Smooth muscle cell of the brain vasculature (primary cell): ENCODE measurements at places on chromosomes 12 and 14.

DNA sequence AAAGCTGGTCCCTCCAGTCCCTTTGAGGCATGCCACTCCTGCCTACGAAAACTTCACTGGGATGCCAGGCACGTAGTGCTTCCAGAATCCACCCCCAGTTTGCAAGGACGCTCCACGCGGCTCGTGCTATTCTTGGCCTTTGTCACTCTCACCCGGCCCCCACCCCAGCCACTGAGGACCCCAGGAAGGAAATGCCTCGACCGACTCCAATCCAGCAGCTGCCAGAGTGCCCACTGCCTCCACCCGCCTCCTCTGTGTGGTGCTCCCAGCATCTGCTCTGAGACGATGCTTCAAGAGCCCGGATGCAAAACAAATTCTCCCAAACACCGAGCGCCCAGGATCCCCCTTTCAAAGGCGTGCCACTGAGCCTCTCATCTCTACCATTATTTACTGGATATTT is 123.9 kb downstream of the RFLNA start:
- DNase-seq, result no peak

DNA sequence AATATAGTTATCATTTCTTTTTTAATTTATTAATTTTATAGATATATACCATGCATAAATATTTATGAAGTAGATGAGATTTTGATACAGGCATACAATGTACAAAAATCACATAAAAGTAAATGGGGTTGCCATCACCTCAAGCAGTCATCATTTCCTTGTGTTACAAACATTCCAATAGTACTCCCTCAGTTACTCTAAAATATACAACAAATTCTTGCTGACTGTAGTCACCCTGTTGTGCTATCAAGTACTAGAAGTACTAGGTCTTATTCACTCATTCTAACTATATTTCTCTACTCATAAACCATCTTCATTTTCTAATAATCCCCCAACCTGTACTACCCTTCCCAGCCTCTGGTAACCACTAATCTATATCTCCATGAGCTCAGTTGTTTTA is 432.6 kb upstream of the SYT1 start:
- DNase-seq, result no peak

- no peak for DNase-seq
Observed at GRCh38 chr12:133046698-133047097, 9.4 kb downstream of the ZNF84 start.

- no peak for DNase-seq
Observed at GRCh38 chr12:1805441-1806081, 14.8 kb upstream of the LRTM2 start.

- no peak for DNase-seq
Observed at GRCh38 chr14:104937161-104937560, 12.5 kb downstream of the PLD4 start.

DNA sequence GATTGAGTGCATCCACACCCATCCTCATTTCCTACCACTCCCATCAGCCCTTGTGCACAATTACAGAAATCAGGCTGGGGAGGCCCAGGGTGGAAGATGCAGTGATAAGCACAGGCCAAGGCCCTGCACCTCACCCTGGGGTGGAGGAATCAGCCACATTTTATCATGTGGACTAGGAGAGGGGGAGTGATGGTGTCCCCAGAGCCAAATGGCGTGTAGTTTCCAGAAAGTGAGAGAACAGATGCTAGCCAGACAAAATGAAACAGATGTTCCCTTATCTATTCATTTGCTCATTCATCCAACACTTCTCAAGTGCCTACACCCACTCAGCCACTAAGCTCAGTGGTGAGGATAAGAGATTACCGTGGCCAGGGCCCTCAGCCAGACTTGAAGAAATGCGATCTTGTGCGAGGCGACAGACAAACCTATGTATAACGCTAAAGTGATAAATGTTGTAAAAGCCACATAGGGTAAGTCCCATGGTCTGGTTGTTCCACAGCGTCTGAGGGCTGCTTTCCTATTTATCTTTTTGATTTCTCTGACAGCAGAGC is 93.6 kb downstream of the STAB2 start:
- DNase-seq, result no peak

- DNase-seq, result no peak
Observed at GRCh38 chr14:51242545-51243490, 2.8 kb downstream of the TMX1 start.

DNA sequence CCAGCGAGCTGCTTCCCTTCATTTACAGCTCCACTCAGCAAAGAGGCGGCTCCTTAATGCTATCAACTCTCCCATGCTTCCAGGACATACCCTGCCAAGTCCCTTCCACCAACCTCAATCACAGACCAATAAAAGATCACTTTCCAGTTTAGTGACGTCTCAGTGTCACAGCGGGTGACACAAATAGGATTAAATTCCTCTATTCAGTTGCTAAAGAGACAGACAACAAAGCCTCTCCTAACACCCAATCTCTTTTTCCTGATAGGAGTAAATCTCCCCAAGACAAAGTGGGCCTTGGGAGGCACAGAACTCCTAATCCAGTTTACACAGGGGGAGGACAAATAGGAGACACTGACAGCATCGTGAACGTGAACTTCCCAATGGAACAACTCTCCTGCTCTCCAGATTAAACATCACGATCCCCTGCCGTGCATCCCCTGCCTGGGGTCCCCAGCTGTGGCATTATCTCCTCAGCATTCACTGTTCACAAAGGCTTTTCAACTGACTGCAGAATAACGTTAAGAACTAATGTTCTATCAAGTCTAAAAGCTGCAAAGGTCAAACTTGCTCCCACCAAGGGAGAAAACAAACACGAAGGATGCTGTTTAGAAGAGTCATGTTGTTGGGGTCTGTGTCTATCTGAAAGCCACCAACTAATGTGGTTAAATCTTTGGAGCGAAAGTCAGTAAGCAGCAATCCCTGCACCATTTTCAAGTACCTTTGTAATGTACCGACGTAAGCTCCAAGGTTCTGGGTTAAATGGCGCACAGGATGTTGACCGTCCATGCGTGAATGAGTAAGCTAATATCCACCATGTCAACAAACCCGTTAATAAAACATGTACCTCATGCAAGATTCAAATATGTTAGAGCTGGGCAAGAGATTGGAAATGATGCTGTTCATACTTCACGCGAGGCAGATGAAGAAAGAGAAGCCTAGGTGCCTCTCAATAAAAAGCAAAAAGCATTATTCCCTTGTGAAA is 31.5 kb downstream of the TMEM132D start:
- DNase-seq, result no peak

DNA sequence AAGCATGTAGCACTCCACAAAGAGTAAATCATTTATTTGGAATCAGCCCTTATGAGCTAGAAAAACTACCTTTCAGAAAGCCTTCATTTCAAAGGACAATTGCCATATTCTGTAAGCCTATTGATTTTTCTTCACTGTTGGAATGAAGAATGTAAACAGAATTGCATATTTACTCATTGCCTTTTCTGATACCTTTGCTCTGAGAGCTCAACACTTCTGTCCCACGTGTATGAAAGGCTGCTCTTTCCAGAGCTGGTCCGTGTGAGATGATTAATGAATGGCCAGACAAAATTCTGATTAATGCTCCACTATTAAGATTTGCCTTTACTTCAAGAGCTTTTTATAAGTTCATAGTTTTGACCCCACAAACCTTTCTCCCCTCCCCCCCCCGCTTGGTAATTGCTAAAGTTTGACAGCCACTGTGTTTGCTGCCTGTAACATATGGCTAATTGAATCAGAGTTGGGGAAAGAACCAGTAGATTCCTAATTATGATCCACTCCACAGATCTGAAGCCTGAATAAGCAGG is 63.0 kb upstream of the PLEKHA5 start:
- DNase-seq, result no peak
